ENCODE measurements at places on chromosomes 3 and 15.

DNA sequence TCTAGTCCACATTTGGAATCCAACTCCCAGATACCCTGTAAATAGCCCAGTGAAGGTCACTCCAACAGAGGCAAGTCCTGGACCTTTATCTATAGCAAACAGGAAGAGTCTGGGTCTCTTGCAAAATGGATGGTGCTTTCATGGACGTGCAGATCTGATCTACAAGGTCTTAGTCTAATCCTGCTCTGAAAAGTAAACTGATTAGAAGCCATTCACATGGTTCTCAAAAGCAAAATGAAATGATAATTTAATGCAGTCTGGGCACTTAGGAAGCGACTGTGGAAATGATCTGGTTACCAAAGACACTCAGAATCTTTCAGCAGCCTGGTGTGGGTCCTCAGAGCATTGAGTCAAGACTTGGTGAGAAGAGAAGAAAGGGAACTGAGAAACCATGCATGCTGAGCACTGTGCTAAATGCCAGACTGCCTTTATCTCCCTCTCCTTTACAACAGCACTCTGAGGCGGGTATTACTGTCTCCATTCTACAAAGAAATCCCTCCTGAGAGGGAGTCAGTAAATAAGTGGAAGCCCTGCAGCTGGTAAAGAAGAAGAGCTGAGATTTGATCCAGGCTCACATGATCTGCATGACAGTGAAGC, 29.0 kb downstream of the AQP9 start:
- DNase-seq: no peak

DNA sequence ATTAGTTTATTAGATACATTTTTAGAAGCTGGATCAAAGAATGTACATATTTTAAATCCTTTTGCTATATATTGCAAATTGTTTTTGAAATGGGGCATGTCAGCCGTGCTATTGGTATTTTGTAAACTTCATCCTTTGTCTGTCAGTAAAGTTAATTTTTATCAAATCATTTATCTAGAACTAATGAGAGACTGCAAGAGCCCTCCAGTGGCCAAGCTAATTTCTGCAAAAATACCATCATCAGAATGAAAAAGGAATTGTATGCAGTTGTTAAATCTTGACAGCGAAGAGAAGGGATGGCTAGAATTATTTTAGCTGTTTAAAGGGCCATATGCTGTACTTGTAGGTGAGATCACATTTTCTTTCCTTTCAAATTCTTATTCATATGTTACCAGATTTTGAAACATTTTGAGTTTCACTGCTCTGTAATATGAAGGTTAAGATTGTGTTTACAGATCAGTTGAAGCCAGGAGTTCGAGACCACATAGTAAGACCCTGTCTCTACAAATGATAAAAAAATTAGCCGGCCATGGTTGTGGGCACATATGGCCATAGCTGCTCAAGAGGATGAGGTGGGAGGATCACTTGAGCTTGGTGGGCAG, 8.1 kb upstream of the CLDN11 start:
- DNase-seq: no peak

- DNase-seq: no peak
These were observed 371.3 kb downstream of the EPHB1 start for GRCh38 chr3:135166266-135166825.

DNA sequence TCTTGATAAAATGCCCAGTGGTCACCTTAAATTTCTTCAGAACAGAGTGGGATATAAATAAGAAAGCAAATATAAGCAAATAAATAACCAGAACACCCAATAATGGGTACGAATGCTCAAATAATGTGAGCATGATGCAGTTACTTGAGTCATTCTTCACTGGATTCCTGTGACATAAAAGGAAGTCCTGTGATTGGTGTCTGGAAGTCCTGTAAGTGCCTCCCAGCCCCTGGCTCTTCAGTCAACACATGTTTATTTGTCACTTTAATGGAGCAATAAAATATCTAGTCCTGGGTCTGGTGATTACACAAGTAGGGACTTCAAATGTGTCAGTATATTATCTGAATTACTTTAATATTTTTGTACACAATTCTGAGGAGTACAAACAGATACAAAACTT, 30.4 kb downstream of the TMEM212 start:
- DNase-seq: no peak

DNA sequence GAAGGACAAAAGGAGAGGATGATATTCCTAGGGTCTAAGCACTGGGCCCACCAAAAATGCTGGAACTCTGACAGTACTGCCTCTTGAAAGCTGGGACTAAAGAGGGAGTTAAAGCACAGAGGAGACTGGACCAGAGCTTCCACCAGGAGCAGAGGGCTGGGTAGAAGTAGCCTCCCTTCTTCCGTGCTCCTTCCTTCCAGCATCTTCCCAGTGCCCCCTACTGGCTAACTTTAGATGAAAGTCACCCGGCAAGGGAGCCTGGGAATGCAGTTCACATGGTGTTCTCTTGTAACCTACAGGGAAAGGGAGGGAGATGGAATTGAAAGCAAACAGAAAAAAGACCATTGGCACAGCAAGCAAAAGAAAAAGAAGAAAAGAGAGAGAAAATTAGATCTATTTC, 106.1 kb upstream of the COL8A1 start:
- peak; percentile 61 for DNase-seq

- no peak for DNase-seq
These were observed 263 bp upstream of the UTS2B start for GRCh38 chr3:191330530-191331048.

GRCh38 chr3:7574435-7574834, 713.5 kb downstream of the GRM7 start:
- no peak for DNase-seq

- no peak for DNase-seq
These were observed 69.8 kb downstream of the ISG20 start for GRCh38 chr15:88708655-88709054.

DNA sequence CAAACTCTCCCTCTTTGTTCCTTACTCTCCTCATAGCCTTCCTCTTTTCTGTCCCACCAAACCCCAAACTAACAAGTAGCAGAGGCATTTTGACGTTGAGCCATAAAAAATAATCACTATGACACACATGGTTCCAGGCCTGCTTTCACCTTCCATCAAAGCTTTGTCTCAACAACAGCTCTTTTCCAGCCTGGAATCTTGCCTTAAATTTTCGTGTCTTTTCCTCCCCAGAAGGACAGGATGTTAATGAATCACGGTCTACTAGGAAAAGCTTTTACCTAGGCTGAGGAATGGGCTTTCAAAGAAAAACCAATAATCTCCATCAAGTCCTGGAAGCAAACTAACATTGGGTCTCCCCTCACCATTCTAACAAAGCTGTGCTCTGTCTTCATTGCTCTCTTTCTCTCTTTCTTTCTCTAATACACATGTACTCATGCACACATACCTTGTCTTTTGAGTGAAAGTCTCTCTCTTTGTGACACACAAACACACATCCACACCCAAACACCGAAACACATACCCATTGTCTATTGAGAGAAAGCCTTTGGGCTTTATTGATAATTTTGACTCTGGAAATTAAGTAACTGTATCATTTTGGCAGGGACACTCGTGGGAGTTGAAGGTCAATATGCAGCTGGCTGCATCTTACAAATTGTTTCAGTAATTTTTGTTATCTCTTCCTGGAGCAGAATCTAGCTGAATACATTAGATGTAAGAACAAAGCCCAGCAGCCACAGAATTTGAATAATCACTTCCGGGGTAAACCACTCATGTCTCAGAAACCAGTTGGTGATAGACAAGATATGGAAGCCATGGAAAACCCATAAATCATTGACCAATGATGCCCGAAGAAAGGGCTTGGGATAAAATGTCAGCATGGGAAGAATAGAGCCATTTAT, 107.4 kb upstream of the SLC4A7 start:
- DNase-seq: no peak

DNA sequence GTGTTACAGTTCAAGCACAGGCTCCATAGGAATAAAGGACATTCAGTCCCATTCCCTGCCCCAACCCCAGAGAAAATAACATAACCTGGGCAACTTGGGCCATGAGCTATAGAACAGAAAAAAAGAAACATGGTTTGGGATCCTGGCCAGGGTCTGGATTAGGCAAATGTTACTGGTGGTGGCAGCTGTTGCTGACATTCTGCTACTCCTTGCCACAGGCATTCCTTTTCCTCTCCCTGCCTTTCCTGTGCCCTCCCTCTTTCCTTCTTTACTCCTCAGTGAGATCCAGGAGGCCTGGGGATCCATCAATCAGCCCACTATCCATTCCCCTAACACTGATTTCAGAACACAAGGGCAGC, 129.1 kb downstream of the NTRK3 start:
- no peak for DNase-seq

GRCh38 chr3:80696280-80696679, 928.5 kb upstream of the ROBO1 start:
- no peak for DNase-seq

- DNase-seq: no peak
These were observed 31.9 kb downstream of the NBEAL2 start for GRCh38 chr3:47011371-47011770.

GRCh38 chr15:98873441-98874218, 134.0 kb downstream of the PGPEP1L start:
- DNase-seq: peak; percentile 68

DNA sequence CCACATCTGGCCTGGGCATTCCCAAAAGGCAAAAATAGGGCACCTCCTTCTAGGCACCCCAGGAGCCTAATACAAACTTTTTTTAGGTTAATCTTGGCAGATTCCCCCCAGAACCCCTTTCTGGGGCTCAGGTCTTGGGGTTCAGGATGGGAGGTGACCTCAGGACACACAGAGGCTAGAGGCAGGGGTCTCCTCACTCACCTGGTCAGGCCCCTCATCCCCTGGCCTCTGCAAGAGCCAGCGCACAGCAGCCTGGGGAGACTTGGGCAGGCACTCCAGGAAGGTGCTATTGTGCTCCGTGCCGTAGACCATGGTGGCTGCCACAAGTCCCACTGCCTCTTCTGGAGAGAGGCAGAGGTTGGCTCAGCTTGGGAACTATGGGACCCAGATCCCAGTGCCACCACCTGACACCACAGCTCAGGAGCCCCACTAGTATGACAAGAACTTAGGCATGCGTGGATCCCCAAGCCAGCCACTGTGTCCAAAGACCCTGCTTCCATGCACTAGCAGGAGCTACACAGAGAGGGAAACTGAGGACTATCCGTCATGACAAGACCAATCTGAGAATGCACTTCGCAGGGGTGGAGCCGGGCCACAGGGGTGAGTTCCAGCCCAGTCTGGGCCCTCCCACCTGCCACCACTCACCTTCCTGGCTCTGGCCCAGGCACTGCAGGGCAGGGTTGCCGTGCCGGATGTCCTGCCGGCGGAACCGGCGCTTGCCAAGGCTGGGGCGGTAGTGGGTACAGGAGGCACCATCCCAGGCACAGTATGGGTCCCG, 7.4 kb downstream of the SEMA3G start:
- DNase-seq: no peak

DNA sequence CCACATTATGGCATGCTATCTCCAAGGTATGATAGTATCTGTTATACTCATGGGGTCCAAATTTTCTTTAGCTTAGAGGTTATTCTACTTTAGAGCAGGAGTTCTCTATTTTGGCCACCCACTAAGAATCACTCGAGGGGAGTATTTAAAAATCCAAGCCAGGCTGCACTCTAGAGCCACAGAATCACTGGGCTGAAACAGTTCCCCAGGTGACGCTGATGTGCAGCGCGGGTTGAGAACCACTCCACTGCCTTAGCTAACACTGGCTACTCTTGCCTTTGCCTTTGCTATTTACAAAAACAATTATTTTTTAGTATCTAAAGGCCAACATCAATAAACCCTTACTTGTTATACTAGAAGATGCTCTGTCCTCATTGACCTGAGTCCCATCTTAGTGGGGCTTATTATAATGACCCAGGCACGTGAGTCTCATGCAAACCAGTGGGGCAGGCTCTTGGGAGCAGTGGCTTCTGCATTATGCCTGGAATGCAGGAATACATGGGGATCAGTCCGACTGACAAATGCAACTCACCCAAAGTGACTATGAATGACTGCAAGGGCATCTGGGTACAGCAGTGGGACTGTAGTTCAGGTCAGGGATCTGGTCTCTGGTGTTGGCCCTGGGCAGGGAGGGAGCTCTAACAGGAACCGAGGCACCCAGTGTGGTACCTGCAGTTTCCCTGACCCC, 21.7 kb upstream of the CGNL1 start:
- no peak for DNase-seq

- no peak for DNase-seq
These were observed 30.6 kb downstream of the TNIK start for GRCh38 chr3:171429635-171430034.

DNA sequence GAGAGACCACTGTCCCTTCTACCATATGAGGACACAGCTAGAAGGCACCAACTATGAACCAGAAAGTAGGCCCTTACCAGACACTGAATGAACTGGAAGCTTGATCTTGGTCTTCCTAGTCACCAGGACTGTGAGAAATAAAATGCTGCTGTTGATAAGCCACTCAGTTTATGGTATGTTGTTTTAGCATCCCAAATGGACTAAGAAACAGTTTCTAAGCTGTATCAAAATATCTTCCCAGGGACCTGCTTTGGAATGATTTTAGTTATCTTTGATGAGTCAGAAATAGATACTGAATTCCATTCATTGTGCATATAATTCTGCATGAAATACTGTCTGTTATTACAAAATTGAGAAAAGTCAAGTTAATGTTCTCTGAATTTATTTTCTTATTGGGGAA, 18.6 kb downstream of the WDR76 start:
- DNase-seq: no peak

DNA sequence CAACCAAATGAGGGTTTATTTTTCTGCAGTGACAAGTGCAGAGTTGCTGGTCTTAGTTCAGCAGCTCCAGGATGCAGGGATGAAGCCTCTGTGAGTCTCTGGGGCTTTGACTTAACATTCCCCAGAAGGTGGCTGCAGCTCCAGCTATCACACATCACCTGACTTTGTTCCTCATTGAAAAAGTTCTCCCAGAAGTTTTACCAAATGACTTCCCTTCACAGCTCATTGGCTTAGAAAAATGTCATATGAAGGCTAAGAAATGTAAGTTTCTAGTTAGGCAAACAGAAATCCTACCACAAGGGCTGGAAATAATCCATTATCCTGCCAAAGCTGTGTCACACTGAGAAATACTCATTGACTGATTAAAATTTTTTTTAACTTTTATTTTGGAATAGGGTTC, 184.9 kb downstream of the MINAR1 start:
- DNase-seq: no peak

DNA sequence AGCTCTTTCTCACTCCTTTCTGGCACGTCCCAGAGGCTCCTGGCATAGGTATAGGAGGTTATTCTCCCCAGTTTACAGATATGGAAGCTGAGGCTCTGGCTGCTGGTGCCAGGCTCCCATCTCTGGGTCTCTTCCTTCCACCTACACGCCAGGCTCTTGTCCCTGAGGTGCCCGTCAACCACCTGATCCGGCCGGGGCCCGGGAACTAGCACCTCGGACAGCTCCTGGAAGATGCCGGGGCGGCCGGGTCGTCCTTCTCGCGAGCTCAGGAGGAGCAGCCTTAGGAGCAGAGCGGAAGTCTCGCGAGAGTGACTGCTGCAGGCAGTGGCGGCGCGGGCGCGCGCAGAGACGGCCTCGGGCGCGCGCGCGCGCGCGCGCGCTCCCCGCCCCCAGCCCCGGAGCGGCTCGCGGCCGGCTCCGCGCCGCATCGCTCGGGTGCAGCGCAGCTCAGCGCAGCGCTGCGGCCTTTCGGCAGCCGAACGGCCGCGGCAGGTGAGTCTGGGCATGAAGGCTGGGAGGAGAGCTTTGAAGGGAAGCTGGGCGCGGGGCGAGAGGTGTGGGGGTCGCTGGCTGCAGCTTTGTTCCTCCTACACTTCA, at the start of gene SCAMP5:
Gene SCAMP5, plus strand, starts transcription at position 382 of the 597 bp plus-strand sequence. CDS start 16,277 bp downstream, outside the sequence.
- DNase-seq: peak; percentile 100
